ENCODE measurements at places on chromosomes 3 and 15. TPM values are rescaled to one million over a fixed set of nuclear protein-coding genes. Genes with fewer than 3 reads are reported as not detected.

- DNase-seq: no peak
Measured at GRCh38 chr15:42590619-42591237, 15.3 kb downstream of the STARD9 start.

GRCh38 chr3:137687181-137687879 is 76.8 kb upstream of the SOX14 start:
- no peak for DNase-seq

DNA sequence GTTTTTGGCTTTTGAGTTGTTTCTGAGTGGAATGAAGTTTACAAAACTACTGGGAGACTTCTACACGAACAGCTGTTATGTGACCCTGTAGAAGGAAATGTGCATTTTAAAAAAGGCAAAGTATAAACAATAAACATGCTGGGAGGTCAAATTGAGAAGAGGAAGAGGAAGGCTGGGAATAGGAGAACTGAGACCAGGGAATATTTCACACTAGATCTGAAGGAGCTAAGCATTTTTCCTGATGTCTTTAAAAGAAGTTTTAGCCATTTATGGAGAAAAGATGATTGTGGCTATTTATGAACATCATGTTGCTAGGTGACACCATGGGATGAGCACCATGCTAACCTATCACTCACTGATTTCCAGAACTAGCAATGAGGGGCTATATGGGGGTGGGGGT is 76.3 kb upstream of the FAM98B start:
- peak; percentile 82 for DNase-seq

GRCh38 chr3:150447631-150448465 is 39.8 kb downstream of the TSC22D2 start:
- DNase-seq: no peak

DNA sequence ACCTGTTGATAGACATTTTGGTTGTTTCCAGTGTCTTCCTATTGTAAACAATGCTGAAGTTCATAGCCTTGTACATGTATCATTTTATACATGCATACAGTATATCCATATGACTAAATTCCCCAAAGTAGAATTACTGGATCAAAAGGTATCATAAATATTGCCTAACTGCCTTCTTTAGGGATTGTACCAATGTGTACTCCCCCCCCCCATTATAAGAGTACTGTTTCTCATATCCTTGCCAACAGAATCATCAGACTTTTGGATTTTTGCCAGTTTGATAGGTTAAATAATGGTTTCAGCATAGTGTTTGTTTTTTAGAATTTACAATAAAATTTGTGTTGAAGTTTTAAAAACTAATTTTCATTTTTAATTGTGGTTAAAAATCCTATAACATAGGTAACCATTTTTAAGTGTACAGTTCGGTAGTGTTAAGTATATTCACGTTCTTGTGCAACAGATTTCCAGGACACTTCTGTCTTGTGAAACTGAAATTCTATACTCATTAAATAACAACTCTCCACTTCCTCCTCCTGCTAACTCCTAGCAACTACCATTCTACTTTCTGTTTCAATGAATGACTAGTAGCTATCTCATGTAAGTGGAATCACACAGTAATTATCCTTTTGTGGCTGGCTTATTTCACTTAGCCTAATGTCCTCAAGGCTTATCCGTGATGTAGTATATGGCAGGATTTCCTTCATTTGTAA is 30.8 kb upstream of the MAP3K13 start:
- peak; percentile 15 for DNase-seq

DNA sequence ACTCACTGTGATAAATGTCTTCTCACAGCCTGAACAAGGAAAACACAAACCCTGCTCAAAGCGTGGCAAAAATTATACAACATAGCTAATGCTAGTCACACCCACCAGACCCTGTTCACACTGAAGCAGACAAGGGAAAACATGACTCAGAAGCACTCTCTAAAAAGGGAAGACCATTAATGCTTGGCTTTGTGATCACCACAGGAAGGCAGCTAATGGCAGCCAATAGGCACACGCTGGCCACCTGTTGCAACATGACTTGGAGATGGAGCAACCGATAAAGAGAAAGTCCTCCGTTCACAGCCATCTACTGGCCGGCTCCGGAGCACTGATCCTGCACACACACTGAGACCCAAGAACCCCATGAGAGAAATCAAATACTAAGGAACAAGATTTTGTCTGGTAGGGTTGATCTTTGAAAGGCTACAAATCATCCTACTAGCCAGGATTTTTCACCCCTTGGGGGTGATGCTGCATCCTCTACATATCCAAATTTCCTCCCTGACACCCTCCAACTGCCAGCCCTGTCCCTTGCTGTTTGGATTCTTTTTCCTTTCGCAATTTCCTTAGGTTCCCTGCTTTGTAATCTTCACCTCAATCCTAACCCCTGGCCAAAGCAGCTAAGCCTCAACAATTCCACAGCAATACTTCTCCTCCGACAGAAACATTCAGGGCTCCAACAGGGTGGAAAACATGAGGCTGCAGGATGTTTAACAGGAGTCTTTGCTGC is 3.2 kb downstream of the ZXDC start:
- peak; percentile 21 for DNase-seq

DNA sequence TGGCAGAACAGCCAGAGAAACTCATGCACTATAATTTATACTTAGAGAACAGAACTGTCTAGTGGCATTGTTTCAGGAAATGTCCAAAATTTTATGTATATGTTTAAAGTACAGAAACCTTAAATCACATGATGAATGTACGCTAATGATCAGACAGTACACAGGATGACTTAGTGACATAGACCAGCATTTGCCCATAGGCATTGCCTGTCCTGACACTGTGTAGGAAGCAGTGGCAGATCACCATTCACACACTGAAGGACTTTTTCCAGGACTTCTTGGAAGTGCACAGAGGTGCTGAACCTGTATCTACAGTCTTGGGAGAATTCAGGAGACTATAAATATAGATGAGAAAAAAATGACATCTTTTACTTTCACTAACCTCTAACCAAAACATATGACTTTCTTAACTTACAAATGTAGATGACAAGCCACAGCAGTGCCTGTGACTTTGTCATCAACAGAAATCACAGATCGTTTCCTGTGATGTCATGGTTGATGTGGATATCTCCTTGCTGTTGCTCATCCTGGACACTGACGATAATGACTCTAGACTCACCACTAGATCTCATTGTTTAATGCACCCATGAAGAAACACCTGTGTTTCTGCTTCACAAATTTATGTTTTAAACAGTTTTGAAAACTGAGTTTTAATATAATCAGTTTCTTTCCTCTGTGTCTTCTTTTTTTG is 183.2 kb downstream of the CACNA2D3 start:
- DNase-seq: no peak

GOLGA6A gene
- 0.89 TPM for total RNA-seq

MYO9A gene
- total RNA-seq: 73.8 TPM

SMC4 gene
- total RNA-seq: 90.9 TPM

Measured in skin of body (tissue), 3 donors.